ENCODE measurements at places on chromosomes 1 and 21. TPM values are rescaled to one million over a fixed set of nuclear protein-coding genes. Genes with fewer than 3 reads are reported as not detected.
A peak's percentile ranks its signal among the peaks of the same experiment; 100 is the strongest.

DNA sequence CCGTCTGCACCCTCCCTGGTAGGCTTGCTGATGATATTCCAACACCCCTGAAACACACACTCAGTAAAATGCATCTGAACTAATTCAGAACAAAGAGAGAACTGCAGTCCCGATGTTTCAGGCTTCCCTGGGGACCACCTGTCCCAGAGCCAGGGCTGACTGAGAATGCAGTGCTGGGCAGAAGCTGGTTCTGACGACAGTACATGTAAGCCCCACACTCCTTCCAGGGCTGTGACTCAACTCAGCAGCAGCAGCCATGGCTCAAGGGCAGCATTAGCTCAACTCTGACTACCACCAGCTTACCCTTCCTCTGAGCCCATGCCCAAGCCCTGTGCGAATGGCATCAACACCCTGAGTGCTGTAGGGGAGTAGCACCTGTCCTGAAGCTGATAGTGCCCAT lies 56.4 kb upstream of the SIPA1L2 start:
- no peak for DNase-seq

- DNase-seq: no peak
Measured at GRCh38 chr1:223006371-223006770, 136.7 kb downstream of the TLR5 start.

DNA sequence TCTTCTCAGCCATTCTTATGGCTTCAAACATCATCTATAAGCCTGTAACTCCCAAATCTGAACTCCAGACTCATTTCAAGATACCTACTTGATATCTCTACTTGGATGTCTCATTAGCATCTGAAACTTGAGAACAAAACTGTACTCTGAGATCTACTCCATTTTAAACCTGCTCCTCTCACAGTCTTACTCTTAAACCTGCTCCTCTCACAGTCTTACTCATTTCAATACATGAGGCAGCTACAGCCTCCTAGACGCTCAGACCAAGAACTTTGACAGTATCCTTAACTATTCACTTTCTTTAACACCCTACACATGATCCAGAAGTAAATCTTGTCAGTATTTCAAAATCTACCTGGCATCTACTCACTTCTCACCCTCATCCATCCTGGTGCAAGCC lies 54.3 kb downstream of the NBPF6 start:
- DNase-seq: peak; percentile 16

- DNase-seq: no peak
Measured at GRCh38 chr1:187755536-187755935, 926.8 kb downstream of the PLA2G4A start.

- DNase-seq: no peak
Measured at GRCh38 chr1:1081311-1082238, 7.5 kb upstream of the RNF223 start.

Gene PLPPR4
- total RNA-seq: not detected

Gene ZZZ3
- 39.5 TPM for total RNA-seq
